ENCODE measurements at places on chromosomes 5 and 9.

- no peak for DNase-seq
Observed at GRCh38 chr5:10304932-10305331, 2.8 kb downstream of the CMBL start.

DNA sequence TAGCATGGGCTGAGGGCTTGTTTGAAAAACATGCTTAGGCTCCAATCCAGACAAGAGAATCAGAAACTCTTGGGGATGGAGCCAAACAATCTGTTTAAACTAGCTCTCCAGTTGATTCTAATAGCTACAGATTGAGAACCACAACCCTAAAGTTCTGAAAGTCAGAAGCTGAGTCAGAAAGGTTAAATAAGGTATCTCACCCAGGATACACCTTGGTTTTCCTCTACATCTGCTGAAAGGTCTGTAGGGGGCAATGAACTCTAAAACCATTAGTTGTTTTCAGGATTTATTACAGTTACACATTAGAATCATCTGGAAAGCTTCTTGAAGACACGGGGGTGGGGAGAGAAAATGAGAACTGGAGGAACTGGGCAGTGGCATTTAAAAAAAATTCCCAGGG is 5.7 kb downstream of the GFM2 start:
- no peak for DNase-seq

GRCh38 chr9:94783928-94784327 is 57.4 kb downstream of the AOPEP start:
- no peak for DNase-seq

DNA sequence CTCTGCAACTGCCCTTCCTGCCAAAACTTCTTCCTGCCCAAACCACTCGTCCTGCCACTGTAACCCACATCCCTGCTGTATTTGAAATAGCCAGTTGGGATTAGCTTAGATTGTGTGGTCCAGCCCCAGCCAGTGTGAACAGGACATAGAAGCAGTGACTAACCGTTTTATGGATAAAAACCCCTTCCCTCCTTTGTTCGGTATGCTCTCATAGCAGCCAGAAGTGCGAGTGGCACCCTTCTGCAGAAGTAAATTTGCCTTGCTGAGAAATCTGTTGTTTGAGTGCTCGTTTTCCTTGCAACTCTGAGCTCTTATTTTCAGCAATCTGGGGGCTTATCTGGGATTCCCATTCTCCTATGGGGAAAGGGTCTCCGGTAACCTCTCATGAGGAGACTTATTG is 470.0 kb downstream of the PRDM9 start:
- DNase-seq: no peak

GRCh38 chr5:23208959-23209431 is 298.4 kb upstream of the PRDM9 start:
- peak; percentile 88 for DNase-seq

DNA sequence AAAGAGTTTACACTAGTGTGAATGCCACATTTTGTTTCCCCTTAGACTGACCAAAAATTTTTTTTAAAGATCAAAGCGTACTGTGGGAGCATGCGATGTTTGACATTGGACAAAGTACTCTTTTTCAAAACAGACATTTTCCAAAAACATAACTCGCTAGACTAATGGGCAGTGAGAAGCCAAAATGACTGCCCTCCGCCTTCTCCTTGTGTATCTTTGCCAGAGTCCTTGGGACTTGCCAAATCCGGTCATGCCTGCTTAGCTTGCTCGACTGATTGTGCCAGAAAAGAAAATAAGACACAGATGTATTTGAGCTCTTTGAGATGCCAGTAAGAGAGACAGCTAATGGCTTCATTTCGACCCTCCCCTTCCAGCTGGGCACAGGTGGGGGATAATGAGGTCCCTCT is 157.5 kb downstream of the MAPKAP1 start:
- no peak for DNase-seq

GRCh38 chr5:137487600-137487999 is 11.5 kb downstream of the SPOCK1 start:
- DNase-seq: no peak

- no peak for DNase-seq
Observed at GRCh38 chr5:175201393-175201792, 242.6 kb downstream of the DRD1 start.

DNA sequence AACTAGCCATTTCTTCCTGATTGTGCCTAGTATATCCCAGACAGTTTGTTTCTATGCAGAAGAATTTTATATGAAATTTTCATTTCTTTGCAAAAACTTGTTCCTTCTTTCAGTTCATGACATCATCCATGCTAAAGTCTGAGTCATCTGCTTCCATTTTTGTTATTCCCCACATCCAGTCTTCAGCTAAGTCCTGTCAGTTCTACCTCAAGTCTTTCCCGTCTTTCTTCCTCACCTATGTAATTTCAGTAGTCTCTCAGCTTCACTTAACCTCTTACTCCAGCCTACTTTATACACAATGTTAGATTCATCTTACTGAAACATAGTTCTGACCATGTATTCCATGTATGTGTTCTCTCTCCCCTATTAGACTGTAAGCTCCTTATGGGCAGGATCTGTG is 39.1 kb downstream of the G3BP1 start:
- no peak for DNase-seq

GRCh38 chr5:180172447-180173197 is 36.4 kb downstream of the RASGEF1C start:
- DNase-seq: no peak

DNA sequence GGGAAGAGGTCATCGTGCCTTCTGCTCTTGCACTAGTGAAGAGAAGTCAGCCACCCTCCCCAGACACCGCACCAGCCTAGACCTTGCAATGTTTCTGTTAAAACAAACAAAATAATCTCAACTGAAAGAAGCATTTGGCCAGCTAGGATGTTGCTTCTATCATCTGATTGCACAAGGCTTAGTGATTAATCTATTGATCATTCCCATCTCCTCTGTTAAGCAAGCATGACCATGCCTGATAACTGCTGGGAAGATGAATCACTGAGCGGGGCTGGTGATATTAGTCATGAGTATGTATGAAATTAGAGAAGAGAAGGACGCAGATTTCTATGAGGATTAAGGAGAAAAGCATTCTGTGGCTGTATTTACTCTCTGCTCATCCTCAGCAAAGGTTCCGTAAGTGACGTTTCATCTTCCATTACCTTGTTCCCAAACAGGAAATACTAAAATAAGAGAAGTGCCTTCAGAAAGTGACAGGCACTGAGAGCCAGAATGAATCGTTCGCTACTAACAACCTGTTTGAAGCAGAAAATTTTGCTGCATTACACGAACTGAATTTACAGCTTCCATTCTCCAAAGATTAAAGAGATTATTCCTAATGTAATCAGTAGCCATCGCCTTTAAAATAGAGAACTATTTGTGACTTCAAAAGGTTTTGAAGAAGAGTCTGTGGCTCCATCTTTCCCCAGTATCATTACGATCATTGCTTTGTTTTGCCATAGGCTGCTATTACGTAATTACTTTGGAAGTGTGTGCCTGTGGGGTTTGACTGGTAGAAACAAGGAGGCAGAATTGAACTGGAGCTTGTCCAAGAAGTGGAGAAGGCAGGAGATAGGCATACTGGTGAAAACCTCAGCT is 219.1 kb downstream of the MED10 start:
- DNase-seq: no peak

- no peak for DNase-seq
Observed at GRCh38 chr5:177958696-177959095, 37.3 kb downstream of the PROP1 start.

GRCh38 chr5:15023846-15024245 is 152.3 kb upstream of the ANKH start:
- no peak for DNase-seq

DNA sequence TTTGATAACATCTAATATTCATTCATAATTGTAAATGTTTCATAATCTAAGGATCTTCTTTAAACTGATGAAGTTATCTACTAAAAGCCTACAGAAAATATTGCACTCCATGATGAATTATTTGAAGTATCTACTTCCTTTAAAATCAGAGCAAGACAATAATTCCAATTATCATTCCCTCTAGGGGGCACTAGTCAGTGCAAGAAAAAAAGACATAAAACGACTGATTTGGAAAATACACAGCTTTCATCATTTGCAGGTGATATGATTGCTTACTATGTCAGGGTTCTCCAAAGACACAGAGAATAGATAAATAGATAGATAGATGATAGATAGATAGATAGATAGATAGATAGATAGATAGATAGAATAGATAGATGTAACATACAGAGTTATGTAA is 13.5 kb upstream of the GRM6 start:
- DNase-seq: no peak

- no peak for DNase-seq
Observed at GRCh38 chr9:96460882-96461281, 10.9 kb downstream of the HABP4 start.

DNA sequence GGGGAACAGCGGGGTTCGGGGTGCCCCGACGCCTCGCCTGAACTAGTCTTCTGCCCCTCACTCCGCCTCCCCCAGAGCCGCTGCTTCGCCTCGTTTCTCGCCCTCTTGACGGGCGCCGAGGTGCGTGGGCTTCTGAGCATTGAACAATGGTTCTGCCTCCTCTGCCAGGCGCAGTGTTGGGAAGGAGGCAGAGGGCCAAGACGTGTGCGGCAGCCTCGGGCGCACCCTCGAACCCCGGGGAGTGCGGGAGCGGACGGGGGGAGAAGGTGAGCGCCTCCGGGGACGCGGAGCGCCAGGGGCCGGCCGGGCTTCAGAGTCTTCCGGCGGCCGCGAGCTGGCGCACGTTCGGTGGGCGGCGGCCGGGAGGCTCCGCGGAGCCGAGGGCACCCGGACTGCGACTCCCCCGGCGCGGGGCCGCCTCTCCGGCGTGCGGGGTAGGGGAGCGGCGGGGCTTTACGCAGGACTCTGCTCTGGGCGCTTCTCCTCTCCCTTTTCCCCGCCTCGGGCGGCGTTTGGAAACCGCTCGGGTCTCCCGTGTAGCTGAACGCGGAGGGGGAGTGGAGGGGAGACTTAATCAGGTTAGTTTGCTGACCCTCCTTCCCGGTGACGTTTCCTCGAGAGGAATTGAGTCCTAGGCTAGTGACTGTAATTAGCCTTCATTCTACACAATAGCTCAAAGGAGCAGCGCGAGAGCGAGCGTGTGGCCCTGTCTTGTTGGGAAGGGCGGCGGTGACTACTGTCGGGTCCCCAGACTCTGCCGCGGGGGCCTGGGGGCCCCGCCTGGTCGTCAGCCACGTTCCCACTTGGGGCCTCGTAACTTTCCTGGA is 1.1 kb downstream of the VLDLR start:
- DNase-seq: no peak

GRCh38 chr5:80318212-80318611 is 1.6 kb upstream of the SPZ1 start:
- DNase-seq: peak; percentile 44

DNA sequence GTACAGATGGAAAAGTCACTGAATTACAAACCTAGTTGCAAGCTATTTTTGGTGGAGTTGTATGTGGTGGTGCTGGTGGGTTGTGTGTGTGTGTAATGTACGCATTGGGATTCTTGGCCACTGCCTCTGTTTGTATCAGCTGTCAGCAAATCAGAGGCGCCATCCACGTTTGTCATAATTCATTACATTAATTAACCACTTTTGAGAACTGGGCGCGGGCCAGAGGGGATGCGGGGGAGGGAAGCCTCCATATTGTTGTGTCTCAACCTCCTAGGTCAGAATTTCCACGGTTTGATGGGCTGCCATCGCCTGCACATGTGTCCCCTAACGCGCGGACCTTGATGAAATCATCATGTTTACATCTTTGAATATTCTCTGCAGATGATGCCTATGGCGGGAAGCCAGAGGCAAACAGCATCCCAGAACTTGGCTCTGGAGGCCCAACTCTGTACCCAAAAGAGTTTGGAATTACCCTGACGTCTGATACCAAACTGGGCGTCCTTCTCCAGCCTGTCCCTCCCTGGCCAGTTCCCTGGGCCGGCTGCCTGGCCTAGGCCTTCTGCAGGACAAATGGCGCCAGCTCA is 54.9 kb downstream of the FGF18 start:
- peak; percentile 66 for DNase-seq

DNA sequence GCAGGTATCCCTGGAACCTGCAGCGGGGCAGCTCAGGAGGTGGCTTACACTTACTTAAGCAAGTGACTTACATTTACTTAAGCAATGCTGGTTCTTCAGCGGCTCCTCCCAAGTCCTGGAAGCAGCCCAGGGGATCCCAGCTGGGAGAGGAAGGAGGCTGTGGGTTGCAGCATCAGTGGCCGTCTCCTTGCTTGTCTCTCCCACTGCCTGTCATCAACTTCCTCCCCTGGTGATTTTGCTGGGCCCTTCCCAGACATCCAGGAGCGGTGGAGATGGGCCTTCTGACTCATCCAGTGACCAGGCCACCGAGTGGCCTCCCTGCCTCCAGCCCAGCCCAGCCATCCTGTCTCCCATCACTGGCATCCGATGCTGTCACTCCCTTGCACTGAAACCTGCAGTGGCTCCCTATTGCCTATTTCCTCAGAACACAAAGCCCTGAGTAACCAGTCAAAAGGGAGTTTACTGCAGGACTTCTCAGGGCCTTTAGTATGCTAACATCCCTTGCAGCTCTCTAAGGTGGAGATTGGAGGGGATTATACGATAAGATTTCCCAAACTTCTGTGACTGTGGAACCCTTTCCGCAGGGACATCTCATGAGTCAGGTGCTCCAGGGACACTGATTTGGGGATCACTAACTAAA is 155.9 kb upstream of the PHYKPL start:
- DNase-seq: no peak

- no peak for DNase-seq
Observed at GRCh38 chr9:22401671-22402070, 45.0 kb upstream of the DMRTA1 start.

DNA sequence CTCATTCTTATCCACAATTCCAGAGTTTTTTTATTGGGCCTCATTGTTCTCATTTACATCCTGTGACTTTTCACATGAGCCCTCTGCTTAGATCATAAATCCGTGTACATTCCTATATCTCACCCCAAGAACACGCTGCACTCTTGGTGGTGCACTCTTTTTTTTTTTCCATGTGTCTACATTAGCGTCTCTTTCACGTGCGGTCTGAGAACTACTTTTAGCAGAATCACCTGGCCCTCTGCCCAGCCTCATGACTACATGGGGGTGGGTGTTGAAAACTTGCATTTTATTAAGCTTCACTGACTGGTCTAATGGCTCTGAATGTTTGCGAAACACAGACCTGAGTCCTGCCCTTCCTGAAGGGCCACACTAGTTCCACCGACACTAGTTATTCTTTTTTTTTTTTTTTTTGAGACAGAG is 18.6 kb downstream of the C9orf57 start:
- DNase-seq: no peak

GRCh38 chr5:146947181-146947941 is 68.8 kb upstream of the PPP2R2B start:
- peak; percentile 6 for DNase-seq
